ENCODE measurements at places on chromosomes 7 and 10.

DNA sequence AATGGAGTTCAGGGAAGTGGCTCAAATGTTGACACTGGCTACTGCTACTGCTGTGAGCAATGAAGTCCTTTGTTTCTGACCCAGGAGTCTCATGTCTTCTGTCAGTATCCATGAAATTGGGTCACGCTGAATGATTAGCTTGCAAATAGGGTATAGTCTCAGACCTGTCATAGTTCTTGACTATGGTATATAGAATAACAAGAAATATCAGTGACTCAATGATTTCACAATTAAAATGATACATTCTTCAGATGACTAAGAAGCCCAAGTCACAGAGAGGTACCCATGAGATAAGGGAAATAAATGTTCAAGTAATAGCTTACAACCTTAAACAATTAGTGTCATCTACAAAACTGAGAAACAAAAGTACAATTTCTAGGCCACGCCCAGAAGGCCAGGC is 89.3 kb downstream of the LYZL2 start:
- DNase-seq: no peak

DNA sequence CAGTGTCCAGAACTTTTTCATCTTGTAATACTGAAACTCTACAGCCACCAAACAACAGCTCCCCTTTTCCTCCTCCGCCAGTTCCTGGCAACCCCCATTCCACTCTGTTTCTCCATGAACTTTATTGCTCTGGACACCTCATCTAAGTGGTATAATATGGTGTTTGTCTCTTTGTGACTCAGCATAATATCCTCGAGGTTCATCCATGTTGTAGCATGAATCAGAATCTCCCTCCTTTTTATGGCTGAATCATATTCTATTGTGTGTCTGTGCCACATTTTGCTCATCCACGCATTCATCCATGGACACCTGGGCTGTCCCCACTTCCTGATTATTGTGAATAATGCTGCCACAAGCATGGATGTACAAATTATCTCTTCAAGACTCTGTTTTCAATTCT is 124.4 kb upstream of the FGFR2 start:
- DNase-seq: no peak

GRCh38 chr10:10881117-10881813 is 136.4 kb upstream of the CELF2 start:
- DNase-seq: no peak

DNA sequence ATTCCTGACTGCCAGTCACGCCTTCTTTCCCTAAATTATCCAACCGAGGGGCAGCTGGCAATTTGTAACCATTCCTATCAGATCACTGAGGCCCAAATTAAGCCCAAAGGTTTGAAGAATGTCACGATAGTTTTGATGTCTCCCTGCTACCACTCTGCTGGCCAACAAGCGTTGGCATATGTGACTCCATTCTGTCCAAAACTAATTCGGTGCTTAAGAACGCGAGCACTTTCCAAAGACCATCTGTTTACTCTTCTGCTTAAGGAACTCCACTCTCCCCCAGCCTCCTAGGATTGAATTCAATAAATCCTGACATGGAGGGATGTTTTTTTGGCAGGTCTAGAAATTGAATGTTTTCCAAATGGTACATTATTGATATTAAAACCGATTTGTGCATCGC is 131.5 kb upstream of the CTBP2 start:
- DNase-seq: no peak

DNA sequence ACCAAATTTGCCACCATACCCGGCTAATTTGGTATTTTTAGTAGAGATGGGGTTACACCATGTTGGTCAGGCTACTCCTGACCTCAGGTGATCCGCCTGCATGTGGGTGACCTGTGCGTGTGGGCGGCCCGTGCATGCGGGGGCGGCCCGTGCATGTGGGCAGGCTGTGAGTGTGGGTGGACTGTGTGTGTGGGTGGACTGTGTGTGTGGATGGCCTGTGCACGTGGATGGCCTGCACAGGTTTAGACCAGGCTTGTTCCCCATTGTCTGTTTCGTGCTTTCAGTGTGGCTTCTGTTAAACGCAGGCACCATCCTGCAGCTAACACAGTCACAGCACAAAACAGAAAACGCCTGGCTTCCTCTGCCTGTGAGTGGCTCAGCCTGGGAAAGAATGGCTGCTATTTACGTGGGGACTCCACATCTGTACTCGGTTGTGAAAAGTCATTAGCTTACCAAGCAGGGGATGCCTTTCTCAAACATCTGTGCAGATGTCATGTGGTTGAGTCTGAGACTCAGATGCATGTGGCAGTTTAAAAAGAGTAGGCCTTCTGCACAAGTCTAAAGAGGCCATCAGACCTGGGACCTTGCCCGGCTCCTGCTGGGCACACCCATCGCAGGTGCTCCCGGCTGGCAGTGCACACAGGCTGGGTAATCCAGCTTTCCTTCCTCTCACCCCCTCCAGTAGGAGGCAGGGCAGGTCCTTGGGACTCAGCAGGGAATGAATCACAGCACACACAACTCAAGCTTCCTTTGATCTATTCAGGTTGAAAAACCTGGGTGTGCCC is 91.6 kb downstream of the COBL start:
- no peak for DNase-seq

- no peak for DNase-seq
Measured at GRCh38 chr10:58755677-58756076, 243.0 kb downstream of the BICC1 start.

DNA sequence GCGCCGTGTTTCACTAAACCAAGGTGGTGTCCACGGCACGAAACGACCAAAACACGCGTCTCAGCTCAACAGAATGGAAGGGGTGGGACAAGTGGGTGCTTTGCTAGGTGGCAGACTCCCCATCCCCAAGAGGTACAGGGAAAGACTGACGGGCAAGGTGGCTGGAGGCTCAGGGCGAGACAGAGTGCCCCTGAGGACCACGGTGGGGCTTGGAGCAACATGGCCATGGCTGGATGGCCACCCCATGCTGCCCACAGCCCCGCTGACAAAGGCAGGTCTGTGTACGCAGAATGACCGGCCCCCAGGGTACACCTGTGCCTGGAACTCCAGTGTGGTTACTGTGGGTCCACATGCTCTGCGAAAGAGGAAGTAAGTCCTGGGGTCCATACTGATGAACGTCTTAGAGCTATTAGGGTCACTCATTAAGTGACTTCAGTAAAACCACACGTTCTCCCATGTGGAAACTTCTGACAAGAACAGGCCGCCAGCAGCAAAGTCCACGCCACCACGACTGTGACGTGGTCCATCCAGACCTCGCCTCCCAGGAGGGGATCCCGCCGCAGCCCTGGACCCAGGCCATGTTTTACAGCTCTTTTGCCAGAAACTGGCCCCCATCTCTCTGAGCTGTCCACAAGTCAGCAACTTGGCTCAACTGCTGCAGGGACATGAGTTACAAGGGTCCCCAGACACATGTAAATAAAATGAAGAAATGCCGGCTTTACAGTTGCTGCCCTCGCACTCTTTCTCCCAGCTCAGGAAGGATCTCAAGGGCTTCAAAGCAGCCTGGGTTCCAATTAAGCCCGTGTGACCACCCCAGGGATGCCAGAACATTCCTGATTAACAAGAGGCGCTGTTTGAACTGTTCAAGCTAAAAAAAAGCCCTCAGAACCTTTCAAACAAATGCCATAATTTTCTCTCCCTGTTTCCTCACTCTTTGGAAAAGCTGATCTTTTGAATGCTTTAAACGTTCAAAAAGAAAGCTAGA is 66.8 kb downstream of the MAD1L1 start:
- no peak for DNase-seq

GRCh38 chr7:103851357-103851756 is 138.1 kb downstream of the RELN start:
- DNase-seq: no peak

GRCh38 chr10:55368467-55368866 is 567.4 kb upstream of the PCDH15 start:
- DNase-seq: no peak

- no peak for DNase-seq
Measured at GRCh38 chr7:125197731-125198393, 268.2 kb upstream of the POT1 start.

DNA sequence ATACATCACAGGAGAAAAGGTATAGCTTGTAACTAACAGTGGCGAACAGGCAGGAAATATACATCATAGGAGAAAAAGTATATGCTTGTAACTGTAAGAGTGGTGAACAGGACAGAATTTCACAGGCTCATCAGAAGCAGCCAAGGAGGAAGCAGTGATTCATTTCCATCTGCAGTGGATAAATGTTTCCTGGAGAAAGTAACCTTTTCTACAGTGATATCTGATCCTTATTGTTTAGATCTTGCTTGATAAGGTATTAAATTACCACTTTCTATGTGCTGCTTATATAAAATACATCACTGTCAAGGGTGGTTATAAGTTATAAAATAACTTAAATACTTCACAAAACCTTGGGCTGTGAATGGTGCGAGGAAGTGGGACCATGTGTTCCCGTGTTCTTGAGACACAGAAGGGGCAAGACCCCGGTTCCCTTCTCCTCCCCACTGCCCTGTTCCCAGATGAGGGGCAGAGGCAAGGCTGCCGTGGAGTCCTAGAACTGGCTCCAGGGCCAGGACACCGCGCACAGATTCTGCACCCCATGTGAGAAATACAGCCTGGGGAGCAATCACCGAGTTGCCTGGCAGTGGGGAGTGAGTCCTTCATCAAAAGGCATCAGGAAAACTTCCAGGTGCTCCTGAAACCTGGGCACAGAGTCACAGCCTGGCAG is 135.2 kb downstream of the DIP2C start:
- no peak for DNase-seq

DNA sequence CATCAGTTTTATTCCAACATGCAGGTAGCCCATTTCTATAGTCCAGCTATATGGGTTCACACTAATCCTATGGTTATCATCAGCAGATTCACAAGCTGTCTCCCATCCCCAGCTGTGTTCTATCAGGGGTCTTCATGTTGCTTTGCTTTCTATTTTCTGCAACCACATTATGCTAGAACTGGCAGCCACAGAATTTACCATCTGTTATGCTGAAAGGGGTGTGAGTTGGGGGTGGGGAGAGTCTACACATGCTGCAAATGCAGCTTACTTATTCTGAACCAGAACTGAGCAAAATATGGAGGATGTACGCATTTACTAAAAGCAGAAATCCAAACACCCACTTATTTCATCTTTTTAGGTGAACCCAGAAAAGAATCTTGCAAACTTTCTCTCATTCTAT is 32.9 kb downstream of the SHTN1 start:
- DNase-seq: no peak

- no peak for DNase-seq
Measured at GRCh38 chr7:101527844-101528667, 101.0 kb downstream of the MYL10 start.

DNA sequence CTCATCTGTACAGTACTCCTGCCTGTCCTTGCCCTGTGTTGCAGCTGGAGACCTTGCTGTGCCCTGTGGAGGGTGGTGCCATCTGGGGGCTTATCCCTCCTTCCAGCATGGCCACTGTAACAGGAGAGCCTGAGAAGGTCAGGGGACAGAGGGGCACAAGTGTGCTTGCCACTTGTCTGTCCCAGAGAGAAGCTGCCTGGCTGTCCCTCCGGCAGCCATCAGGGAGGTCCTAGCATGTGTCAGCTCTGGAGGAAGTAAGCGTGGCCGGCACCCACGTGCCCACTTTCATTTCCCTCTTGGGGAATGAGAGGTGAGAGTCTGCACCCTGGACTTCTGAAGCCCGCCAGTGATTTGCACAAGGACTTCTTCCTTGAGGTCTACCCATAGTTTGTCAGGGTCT is 97.0 kb upstream of the PPIF start:
- no peak for DNase-seq

GRCh38 chr7:159011722-159012022 is 133.0 kb downstream of the VIPR2 start:
- no peak for DNase-seq

DNA sequence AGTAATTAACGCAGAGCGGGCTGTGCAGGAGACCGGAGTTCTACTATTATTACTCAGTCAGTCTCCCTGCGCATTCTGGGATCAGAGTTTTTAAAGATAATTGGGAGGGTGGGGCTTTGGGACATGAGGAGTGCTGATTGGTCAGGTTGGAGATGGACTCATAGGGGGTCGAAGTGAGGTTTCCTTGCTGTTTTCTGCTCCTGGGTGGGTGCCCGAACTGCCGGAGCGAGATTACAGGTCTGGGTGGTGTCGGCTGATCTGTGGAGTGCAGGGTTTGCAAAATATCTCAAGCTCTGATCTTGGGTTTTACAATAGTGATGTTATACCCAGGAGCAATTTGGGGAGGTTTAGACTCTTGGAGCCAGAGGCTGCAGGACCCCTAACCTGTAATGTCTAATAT is 3.9 kb upstream of the LRRC27 start:
- DNase-seq: no peak

DNA sequence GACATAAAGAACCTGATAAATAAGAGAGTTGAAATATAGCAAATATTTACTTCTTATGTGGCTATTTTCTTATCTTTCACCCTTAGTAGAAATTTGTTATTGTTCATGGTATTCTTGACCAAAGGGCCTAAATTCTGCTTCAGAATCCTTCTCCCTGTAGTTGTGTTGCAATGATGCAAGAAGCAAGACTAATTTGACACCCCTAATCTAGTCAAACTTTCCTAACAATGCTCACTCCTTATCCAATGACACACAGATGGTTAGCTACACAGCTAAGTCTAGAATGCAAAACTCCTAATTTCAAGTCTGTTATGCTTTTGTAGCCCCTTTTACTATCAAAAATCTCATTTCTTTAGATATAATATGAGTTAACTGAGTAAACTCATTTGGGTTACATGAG is 56.1 kb downstream of the TWIST1 start:
- DNase-seq: no peak

DNA sequence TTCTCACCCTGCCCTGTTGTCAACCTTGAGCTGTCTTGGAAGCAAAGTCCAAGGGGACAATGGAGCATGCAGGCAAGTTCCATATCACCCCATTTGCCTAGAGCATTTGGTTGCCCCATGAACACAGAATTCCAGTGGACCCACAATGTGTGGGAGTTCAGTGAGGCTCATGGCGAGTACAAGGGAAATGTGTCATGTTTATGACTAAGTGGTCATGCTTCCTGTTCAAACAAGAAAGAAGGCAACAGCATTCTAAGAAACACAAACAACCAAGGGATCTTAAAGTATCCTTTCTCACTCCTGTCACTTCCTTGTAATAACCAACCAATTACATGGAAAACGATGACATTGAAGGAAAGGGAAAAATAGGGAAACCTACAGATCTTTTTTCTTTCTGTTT is 513.0 kb downstream of the INHBA start:
- no peak for DNase-seq

DNA sequence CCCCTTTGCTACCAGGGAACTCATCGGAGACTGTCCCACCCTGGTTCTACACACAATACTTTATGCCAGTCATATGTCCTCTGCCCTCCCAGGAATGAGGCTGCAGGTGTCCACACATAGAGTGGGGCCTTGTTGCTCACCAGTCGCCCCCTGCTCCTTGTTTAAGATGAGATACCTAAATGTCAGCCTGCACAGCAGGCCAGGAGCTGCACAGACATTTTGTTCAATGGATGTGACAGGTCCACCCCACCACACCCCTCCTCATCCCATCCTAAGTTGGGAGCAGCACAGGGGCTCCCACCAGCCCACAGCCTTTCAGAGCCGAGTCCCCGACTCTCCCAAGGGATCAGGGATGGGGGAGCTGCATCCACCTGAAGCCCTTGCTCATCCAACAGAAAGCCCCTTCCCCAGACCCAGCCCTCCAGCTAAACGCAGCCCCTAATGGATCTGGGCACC is 6.2 kb upstream of the GRID1 start:
- DNase-seq: no peak

- no peak for DNase-seq
Measured at GRCh38 chr10:130928306-130928705, 383.2 kb downstream of the TCERG1L start.

GRCh38 chr7:112089551-112089950 is 116.6 kb downstream of the DOCK4 start:
- DNase-seq: no peak
